ENCODE measurements at places on chromosomes 4 and X.

GRCh38 chrX:138709886-138710791 is 1.4 kb downstream of the FGF13 start:
- no peak for DNase-seq

DNA sequence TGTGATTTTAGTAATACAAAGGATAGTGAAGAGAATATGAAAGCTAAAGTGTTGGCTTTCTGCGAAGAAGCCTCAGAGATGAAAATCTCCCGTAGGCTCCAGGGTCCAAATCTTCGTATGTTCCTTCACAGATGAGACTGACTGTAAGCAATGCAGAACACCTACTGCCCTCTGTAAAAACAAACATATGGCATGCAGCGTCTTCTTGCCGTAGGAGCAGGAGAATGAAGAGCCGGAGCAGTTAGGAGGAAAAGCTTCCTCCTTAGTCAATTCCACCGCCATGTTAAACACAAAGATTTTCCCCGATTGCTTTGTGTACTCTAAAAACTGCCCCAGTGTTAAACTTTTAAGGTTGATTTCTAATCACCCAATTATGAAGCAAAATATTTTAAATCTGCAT is 22.5 kb downstream of the RWDD4 start:
- no peak for DNase-seq

DNA sequence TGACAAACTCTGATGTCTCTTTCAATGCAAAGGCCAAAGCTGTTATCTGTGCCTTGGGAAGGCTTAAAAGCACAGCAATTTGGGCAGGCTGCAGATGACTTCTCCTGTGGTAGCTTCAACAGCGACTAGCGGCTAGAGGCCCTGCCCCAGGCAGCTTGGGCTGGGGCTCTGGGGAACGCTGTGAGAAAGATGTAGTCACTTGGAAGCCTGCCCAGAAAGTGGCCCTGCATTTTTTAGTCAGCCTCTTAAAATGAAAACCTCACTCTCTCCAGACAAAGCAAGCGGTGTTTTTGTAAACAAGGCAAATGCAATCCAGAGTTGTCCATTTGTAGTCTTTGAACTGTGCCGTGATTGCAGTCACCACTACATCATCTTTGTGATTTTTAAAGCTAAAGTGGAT is 27.5 kb downstream of the PCYT1B start:
- DNase-seq, result no peak

GRCh38 chr4:83353516-83353915 is 18.9 kb upstream of the HPSE start:
- DNase-seq, result no peak

- DNase-seq, result no peak
Measured at GRCh38 chr4:185395238-185395955, at the start of gene LRP2BP. TSS of gene LRP2BP (minus strand) at chr4:185395924. CDS start at chr4:185378186, 17,738 bp downstream.

GRCh38 chr4:9923195-9923812 is 98.0 kb downstream of the SLC2A9 start:
- no peak for DNase-seq

GRCh38 chr4:152524427-152524826 is 11.5 kb downstream of the FBXW7 start:
- no peak for DNase-seq

Data from activated naive CD4-positive, alpha-beta T cell treated with anti-CD3 and anti-CD28 coated beads, Interleukin-2, amount 10 ng/mL, durations not matched to agents 7 days and 5 days (primary cell).